ENCODE measurements at places on chromosomes 2 and 18.

- no peak for DNase-seq
Measured at GRCh38 chr2:196729418-196729817, 70.1 kb downstream of the GTF3C3 start.

GRCh38 chr2:217356781-217357180, 496.9 kb upstream of the TNP1 start:
- no peak for DNase-seq

DNA sequence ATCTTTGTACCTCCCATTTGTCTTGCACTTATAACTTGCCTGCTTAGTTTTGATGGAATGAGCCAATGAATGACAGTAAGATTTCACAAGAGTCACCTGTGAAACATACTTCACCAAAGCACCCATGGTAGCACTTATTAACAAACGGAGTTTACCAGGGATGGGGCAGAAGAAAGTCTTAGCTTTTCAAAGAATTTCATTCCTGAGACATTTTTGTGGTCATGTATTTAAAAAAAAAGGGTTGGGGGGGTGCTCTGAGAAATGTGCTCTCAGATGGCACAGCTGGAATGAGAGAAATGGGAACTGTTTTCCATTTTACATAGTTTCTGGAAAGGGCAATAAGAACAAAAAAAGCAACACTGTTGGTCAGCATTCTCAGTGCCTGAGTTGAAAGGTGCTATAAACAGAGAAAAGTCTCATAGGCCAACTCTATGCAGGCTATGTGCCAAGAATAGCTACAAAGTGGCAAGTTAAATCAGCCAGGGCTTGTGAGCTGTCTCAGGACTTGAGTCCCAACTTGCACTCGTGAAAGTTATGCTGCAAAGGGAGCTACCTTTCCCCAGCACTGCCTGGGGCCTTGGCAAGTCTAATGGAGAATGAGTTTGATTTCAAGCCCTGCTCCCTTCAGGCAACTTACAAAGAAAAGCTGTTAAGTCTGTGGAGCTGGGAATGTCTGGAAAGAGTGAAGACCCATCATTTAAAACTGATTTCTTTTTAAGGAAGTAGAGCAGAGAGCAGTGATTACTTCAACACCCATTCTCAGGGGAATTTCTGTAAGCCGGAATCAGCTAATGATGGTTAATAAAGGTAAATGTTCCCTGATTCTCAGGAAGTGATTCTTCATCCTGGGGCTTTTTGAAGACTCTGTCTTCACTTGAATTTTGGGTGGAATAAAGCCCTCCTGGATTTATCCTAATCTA, 170.6 kb downstream of the SLC8A1 start:
- DNase-seq, result no peak

DNA sequence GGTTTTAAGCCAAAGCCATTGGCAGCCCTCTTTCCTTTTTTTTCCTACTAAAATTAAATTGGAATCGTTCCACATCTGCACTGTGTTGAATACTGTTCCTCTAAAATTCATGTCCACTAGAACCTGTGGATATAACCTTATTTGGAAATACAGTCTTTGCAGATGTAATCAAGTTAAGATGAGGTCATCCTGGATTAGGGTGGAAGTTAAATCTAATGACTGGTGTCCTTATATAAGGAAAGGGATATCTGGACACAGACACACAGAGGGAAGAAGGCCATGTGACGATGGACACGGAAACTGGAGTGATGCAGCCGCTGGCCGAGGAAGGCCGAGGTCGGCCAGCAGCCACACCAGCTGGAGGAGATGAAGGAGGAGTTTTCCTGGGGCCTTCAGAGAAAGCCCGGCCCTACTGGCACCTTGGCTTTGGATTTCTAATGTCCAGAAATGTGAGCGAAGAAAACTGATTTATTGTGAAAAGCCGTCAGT, 49.4 kb downstream of the LONRF2 start:
- no peak for DNase-seq

GRCh38 chr2:144643537-144644336, 123.8 kb upstream of the ZEB2 start:
- no peak for DNase-seq

- no peak for DNase-seq
Measured at GRCh38 chr18:61448316-61448715, 115.1 kb downstream of the CDH20 start.
